DMS153 (cell line): ENCODE measurements at places on chromosomes 12 and 14.

GRCh38 chr14:94560291-94560665 is 964 bp upstream of the SERPINA4 start:
- DNase-seq: no peak

GRCh38 chr14:33925235-33925634 is 25.6 kb downstream of the EGLN3 start:
- DNase-seq: no peak

- no peak for DNase-seq
These were observed 86.3 kb downstream of the KIF26A start for GRCh38 chr14:104224506-104225277.

DNA sequence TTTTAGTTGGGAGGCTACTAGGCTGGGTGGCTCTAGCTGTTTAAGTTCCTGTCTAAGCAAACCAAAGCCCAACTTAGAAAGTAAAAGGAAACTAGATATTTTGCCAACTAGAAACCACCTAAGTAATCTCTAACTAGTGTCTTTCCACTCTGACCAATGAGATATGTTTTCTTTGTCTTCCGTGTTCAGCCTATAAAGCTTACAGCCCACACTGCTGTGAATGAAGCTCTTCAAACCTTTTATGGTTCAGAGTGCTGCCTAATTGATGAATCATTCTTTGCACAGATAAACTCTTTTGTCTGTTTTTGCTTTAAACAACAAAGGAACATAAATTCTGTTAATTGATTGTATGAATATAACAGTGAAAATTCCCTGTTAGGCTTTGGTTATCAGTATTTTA is 66.1 kb downstream of the FUT8 start:
- DNase-seq: peak; percentile 84

GRCh38 chr12:109811624-109811995 is 21.6 kb downstream of the TRPV4 start:
- DNase-seq: no peak

GRCh38 chr14:104195878-104196277 is 57.5 kb downstream of the KIF26A start:
- no peak for DNase-seq

- no peak for DNase-seq
These were observed 86.0 kb downstream of the SETD3 start for GRCh38 chr14:99394602-99395156.

DNA sequence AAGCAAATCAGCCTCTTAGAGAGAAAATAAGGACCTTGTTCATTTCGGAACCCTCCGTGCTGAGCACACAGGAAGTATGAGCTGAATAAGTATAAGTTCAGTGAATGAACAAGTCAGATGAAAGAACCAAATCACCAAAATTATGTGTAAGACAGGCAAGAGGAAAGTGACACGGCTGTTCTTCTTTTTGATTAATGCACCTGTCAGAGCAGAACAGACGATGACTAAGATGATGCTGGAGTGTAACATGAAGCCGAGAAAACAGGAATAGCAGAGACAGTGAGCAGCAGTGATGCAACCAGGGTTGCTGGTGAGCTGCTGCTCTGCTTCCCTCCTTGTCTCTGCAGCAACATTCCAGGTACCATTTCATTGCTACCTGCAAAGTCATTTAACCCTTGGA is 861.1 kb downstream of the GALC start:
- no peak for DNase-seq

- DNase-seq: no peak
These were observed 76.4 kb downstream of the CHST11 start for GRCh38 chr12:104533134-104533533.

DNA sequence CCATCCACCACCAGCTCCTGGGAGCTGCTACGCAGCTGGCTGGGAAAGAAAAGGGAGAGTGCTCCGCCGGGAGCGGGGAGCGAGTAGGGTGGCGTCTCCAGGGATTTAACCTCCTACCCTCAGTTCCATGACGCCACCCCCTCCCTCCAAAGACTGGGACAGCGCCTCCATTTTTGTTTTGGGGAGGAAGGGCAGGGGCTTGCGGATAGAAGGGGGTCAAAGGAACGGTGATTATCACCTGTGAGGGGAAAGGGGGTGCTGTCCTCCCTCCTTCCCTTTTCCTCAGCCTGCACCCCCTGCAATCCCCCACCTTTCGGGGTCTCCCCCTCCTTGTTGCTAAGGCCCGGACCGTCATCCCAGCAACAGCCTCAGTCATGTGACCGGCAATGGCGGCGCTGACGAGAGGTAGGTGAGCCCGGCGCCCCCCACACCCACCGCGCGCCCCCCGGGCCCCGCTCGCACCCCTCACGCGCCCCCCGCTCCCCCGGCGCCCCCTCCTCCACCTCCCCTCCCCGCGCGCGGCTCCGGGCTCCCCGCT is at the start of gene DTX3:
Gene DTX3 (plus strand): TSS at position 371 of the 538 bp plus-strand sequence. CDS start 1,694 bp downstream, outside the sequence.
- peak; percentile 15 for DNase-seq

DNA sequence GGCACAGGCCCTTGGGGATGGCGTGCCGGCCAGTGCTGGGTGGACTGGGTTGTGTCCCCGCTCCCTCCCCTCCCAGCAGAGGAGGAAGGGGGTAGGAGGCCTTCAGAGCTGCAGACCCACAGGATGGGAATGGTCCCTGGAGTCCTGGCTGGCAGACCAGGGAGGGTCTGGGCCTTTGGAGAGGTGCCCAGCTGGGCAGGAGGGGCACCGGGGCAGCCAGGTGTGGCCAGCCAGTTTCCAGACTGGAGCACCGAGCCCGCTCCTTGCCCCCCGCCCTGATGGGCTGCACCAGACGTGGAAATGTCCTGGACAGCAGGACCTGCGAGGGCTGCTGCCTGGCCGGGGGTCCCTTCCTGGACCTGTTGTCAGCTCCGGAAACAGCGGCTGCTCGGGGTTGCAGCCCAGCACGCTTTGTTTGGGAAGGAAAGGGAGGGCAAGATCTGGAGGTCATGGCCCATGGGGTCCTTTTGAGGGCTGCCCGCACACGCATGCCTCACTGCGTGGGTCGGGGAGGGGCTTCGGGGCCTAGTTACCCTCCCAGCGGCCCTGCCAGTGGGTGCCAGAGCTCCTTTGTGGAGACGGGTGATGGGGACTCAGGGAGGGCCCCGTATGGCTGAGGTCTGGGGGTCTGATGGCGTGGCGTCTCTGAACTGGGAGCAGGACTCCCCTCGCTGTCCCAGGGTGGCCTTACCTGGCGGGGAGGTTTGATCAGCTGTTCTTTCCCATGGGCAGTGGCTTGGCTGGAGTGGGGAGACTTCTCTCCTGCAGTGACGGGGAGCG is 9.1 kb downstream of the KIF26A start:
- DNase-seq: no peak

GRCh38 chr12:127235761-127236160 is 1031.2 kb upstream of the TMEM132C start:
- DNase-seq: no peak

GRCh38 chr14:33676135-33676566 is 274.7 kb downstream of the EGLN3 start:
- peak; percentile 66 for DNase-seq

GRCh38 chr12:90842477-90842876 is 112.5 kb downstream of the CCER1 start:
- DNase-seq: no peak

GRCh38 chr14:76420827-76421226 is 44.9 kb downstream of the ESRRB start:
- DNase-seq: no peak

GRCh38 chr12:80299219-80299618 is 144.8 kb upstream of the PTPRQ start:
- no peak for DNase-seq

GRCh38 chr14:81164167-81164774 is 56.5 kb downstream of the GTF2A1 start:
- peak; percentile 54 for DNase-seq

GRCh38 chr12:50184261-50184660 is 17.1 kb upstream of the CERS5 start:
- no peak for DNase-seq

- no peak for DNase-seq
These were observed 72.2 kb downstream of the DDX51 start for GRCh38 chr12:132071830-132072384.

- no peak for DNase-seq
These were observed 668 bp downstream of the MRPS35 start for GRCh38 chr12:27711317-27711682.

DNA sequence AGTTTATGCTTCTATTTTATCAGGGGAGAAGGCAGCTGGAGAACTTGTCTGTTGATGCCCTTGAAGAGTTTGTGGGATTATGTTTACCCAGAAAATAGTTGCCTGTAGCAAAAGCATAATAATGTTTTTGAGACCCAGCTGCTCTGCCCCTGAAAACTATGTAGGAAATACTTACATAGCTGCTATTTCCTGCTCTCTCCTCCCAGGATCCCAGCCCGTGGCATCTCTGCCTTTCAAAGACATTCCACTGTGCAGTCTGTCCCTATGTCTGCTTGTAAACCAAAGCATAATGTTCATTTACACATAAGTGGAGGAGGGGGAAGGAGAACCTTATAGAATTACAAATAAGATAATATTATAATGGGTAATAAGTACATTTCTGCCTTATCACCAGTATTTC is 198.7 kb downstream of the SYT1 start:
- no peak for DNase-seq

- DNase-seq: no peak
These were observed 40.3 kb upstream of the RCOR1 start for GRCh38 chr14:102551995-102552705.

DNA sequence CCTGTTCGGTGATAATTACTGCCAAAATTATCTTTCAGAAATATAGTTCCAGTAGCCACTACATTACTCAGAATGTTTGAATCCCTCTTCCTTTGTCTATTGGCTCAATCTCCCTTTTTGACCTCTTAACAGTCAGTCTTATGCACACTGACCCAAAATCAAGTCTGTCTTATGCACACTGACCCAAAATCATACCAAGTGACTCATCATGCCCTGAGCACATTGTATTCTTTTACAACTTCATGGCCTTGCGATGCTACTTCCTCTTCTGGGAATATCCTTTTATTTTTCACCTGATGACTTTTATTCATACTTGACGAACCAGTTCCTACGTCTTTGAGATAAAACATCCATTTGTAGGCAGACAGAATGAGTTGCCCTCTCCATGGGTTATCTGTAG is 182.3 kb downstream of the NPAS3 start:
- DNase-seq: no peak

DNA sequence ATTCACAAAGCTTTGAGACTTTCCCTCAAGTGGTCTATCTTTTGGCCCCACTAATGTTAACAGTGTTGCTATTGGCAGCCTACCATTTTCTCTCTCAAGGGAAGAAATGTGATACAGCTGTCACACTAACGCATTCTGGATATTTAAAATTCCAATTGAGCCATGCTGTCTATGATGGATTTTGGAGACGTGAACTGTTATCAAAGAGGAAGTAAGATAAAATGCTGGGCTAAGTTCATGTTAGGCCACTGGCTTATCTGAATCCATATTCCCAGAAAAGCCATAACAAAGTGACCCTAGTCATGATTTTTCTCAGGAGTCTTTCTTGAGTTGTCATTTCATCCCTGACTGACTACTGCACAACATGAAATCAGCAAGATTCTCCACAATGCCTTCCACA is 200.2 kb downstream of the PHLDA1 start:
- DNase-seq: no peak

DNA sequence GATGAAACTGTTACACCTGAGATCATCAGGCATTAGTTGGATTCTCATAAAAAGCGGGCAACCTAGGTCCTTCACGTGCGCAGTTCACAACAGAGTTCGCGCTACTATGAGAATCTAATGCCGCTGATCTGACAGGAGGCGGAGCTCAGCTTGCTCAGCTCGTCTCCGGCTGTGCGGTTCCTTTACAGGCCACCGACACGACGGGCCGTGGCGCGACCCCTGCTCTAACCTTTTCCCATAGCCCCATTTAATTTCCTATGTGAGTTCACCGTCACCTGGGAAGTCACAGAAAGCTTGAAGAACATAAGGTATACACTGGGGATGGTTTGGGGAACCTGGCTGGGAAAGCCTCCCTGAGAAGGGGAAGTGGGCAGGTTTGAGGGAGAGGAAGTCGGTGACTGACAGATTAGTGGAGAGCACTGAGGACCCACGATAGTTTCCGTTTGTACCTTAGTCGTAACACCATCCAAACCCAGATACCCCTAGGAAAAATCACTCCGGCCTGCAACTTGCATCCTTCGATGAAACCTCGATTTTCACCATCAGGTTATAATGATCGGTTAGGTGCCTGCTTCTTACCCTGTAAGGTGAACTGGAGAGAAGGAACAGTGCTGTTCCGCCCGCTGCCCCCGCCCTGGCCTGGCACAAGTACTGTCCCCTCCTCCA is 2.8 kb upstream of the AAAS start:
- DNase-seq: no peak

DNA sequence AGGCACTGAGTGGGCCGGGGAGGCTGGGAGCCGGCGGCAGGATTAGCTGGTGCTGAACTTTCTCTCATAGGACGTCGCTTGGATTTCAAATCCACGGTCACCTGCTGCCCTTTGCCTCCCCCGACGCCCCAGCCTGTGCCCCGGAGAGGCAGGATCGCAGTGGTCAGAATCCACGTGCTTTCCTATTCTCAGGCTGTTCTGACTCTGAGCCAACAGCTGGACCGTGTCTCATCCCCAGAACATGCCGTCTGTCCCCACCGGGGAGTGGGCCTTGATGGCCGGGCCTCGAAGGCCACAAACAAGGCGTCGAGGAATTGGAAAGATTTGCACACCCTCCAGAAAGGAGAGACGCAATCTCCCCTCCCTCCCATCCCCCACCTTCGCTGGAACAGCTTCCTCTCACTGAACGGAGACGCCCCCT is 18.5 kb upstream of the MLXIP start:
- DNase-seq: no peak

DNA sequence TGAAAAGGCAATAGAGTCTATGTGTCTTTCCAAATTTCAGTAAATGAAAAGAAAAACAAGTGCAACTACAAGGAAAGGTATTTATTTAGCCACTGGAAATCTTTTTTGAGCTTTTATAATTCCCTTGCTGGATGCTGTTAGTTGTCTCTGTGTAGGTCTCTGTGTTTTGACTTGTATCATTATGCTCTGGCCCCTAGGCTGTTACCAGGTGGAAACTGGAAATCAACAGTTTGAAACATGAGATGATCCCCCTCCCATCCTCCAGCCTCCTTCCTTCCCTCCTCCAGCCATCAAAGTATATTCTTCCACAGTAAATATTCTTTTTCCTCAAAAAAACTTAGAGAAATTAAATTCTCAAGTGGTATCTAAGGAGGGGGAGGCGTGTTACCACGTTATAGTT is 934 bp upstream of the DCN start:
- DNase-seq: no peak

GRCh38 chr14:47917344-47917954 is 242.0 kb upstream of the MDGA2 start:
- DNase-seq: no peak
